AG08395 (cell line): ENCODE measurements at places on chromosomes 4 and X.

DNA sequence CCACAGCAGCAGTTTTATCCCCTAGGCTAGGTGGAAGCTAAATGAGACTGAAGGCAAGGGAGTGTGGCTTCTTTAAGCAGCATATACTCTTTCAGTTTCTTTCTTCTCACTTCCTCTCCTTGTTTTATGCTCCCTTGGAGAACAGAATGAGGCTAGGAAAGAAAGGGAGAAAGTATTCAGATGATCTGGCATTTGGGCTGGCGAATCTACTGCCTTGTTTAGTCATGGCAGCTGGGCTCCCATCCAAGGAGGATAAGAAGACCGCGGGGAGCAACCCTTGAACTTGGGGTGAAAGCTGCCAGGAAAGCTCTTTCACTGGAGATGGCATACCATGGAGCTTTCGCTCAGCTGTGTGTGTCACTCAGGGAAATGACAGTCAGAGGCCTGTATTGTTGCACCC is 72.1 kb downstream of the ARHGEF38 start:
- DNase-seq = peak; percentile 6

GRCh38 chr4:13193662-13194061 is 290.5 kb downstream of the RAB28 start:
- DNase-seq = no peak

- DNase-seq = peak; percentile 16
These were observed 1.8 kb downstream of the IL15 start for GRCh38 chr4:141638230-141638629.

DNA sequence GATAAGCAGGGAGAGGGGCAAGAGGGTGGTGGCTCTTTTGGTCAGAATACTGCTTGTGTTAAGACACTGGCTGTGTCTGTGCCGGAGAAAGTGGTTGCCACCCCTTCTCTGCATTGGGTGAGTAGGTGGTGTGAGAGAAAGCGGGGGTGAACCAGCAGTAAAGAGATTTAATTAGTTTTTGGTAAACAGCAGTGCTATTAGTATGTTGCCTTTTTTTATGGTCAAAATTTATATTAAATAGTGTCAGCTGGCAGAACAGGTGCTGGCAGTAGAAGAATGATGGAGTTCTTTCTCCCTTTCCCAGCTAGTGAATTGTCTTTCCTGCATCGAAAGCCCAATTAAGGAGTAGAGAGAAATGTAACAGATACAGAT is 181.6 kb downstream of the LARP7 start:
- peak; percentile 7 for DNase-seq

GRCh38 chr4:176967586-176967985 is 174.9 kb upstream of the VEGFC start:
- DNase-seq = no peak

GRCh38 chrX:9102956-9103355 is 69.0 kb upstream of the FAM9B start:
- DNase-seq = no peak

DNA sequence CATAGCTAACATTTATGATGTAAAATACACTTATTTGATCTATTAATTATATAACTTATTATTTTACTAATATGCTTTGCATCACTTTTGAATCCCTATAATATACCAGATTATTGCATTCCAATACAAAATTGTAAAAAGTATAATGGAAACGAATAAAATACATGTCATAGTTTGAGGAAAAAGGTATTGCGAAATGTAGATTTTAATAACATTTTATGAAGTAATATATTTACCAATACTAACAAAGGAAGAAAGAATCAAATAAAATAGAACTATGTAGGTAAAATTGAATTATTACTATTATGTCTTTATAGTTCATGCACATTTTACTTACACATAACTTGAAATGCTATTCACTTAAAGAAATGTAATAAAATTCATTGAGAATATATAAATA is 1300.2 kb downstream of the ADGRL3 start:
- DNase-seq = no peak

GRCh38 chrX:107935664-107936433 is 46.3 kb downstream of the TEX13B start:
- DNase-seq = peak; percentile 5

- DNase-seq = no peak
These were observed 42.5 kb downstream of the ADD1 start for GRCh38 chr4:2886161-2886560.

DNA sequence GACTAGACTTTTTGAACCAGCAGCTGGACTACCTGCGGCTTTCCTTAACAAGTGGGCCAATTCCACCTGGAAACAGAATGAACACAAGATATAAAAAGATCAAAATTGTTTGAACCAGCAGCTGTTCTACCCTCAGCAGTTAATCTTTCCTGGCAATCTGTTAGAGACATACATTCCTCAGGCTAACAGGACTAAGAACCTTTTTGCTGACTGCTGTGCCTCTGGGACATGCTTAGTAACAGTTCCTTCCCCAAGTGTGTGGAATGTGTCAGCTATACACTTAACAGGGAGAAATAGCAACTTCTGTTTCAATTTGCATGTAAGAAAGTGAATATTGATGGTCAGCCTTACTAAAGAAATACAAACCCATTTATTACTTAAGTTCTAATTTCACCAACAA is 554.4 kb downstream of the ARAP2 start:
- DNase-seq = no peak

- no peak for DNase-seq
These were observed 311.6 kb downstream of the FAM133A start for GRCh38 chrX:93985344-93986307.
